Caco-2 (cell line): ENCODE measurements at places on chromosomes 2 and 18. TPM values are rescaled to one million over a fixed set of nuclear protein-coding genes. Genes with fewer than 3 reads are reported as not detected.

Gene CTAGE1
- not detected in 2 replicates for total RNA-seq

Gene RRM2
- total RNA-seq = 160 and 169 TPM in 2 replicates

Gene PXDN
- 0.12 and 0.25 TPM in 2 replicates for total RNA-seq

Gene IL1A
- not detected in 2 replicates for total RNA-seq

Gene GDF7
- total RNA-seq = 1.7 and 1.8 TPM in 2 replicates

Gene ELOA2
- not detected in 2 replicates for total RNA-seq

Gene OTOF
- total RNA-seq = 0.09 TPM in 2 replicates

Gene EFEMP1
- total RNA-seq = not detected in 2 replicates

Gene TUBA4B
- total RNA-seq = not detected in 2 replicates

Gene NCKAP1
- total RNA-seq = 154 and 162 TPM in 2 replicates

Gene METAP1D
- total RNA-seq = 8.5 and 10.4 TPM in 2 replicates
